ENCODE measurements at places on chromosomes 3 and 15.

DNA sequence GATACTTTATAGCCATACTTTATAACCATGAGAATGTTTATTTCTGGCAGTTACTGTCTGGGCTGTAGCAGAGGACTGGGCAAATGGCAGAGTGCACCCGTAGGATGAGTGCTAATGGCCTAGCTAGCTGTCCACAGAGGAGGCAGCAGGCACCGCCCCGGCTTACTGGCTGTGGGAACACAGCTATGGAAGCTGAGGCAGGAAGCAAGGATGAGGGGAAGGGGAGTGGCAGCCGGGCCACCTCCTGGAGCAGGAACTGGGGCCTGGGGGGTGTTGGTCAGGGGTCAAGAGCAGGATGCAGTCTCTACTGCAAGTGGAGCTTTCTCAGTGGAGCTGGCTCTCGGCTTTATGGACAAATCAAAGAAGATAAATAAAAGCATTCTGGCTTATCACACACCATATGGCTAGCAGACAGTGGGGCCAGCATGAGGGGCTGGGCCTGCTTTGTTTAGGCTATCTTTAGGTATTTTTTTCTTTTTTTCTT lies 316.8 kb upstream of the CTDSPL start:
- DNase-seq = no peak

GRCh38 chr15:81303244-81304225 lies 20.4 kb downstream of the STARD5 start:
- DNase-seq = no peak

DNA sequence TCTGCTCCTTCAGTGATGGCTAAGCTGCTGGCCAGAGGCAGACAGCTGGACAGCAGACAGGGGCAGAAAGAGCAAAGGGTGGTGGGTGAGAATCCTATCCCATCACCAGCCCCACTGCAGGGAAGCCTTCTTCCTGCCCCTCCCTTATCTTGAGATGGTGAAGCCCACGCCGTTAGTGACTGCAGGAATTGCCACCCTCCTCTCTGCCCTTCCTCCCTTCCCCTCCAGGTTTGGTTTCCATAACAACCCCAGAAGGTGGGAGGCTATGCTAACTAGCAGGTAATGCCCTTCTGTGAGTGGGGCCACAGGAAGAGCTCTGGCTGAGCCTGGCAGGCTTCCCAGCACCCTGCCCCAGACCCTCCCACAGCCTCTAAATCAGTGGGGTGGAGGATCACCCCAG lies 32.8 kb downstream of the SCN5A start:
- DNase-seq = no peak

DNA sequence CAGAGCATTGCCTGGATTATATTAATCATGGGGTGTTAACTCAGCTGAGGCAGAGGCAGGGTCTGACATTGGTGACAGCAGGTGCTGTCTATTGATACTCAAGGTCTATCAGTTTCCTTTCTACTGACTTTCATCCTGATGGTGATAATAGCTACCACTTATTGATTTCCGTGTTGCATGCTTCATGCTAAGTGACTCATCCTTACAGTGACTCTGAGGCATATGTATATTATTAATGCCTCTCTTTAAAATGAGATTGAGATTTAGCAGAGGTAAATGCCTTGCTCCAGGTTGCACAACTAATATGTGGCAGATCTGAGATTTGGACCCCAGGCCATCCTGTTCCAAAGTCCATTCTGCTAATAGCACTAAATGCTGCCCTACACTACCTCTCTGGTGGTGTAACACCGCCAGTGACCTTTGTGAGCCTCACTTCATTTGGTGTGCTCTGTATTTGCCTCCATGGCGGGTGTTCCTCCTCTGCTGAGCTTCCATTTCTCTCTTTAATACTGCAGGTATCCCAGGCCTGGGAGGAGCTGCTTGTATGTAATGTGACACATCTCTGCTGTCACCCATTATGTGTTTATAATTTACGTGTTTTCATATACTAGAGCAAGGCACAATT lies 50.4 kb downstream of the GPR171 start:
- no peak for DNase-seq

- no peak for DNase-seq
Measured at GRCh38 chr15:33136353-33136752, 58.2 kb downstream of the FMN1 start.

GRCh38 chr3:71416876-71417275 lies 166.7 kb downstream of the FOXP1 start:
- DNase-seq = no peak
